ENCODE measurements at places on chromosomes 2 and 18.

- no peak for DNase-seq
Observed at GRCh38 chr2:80061881-80062280, 242.7 kb downstream of the LRRTM1 start.

- no peak for DNase-seq
Observed at GRCh38 chr2:206424134-206424533, 19.2 kb upstream of the ADAM23 start.

GRCh38 chr2:212936572-212936971 lies 214.8 kb downstream of the IKZF2 start:
- no peak for DNase-seq

GRCh38 chr18:76956648-76957047 lies 134.3 kb downstream of the ZNF236 start:
- DNase-seq = no peak

GRCh38 chr2:160890667-160891352 lies 269.4 kb upstream of the TANK start:
- no peak for DNase-seq
